ENCODE measurements at places on chromosomes 16 and 17. TPM values are rescaled to one million over a fixed set of nuclear protein-coding genes. Genes with fewer than 3 reads are reported as not detected.

The ITGAX gene
- total RNA-seq, result 0.21 TPM

The NUDT7 gene
- 2.8 TPM for total RNA-seq

The ARL5C gene
- not detected for total RNA-seq

The TP53TG3F gene
- total RNA-seq, result not detected

The FXR2 gene
- 67.4 TPM for total RNA-seq

The ITGAD gene
- not detected for total RNA-seq

The TBC1D3 gene
- not detected for total RNA-seq

The SPATA22 gene
- not detected for total RNA-seq

The PDILT gene
- not detected for total RNA-seq

The NIP7 gene
- 48.4 TPM for total RNA-seq

The TAC4 gene
- total RNA-seq, result not detected

The WSCD1 gene
- total RNA-seq, result not detected

The LGALS9B gene
- total RNA-seq, result not detected

The CIBAR2 gene
- not detected for total RNA-seq

The CEMP1 gene
- total RNA-seq, result 0.33 TPM

The USP6 gene
- total RNA-seq, result not detected

The ZNF75A gene
- total RNA-seq, result 25.7 TPM

The MT1M gene
- total RNA-seq, result not detected

The STXBP4 gene
- 11.7 TPM for total RNA-seq

The KRT25 gene
- total RNA-seq, result not detected

The ASPHD1 gene
- 14.7 TPM for total RNA-seq

The GRAP gene
- total RNA-seq, result not detected

The SCGB1C2 gene
- not detected for total RNA-seq

The PABPN1L gene
- not detected for total RNA-seq

The GUCY2D gene
- total RNA-seq, result not detected

The ADAP2 gene
- total RNA-seq, result 3.5 TPM

The TBC1D26 gene
- not detected for total RNA-seq

The KRTAP4-7 gene
- total RNA-seq, result not detected

The BCAR1 gene
- 69.3 TPM for total RNA-seq

The GNG13 gene
- not detected for total RNA-seq

The KRTAP17-1 gene
- not detected for total RNA-seq

The HBM gene
- total RNA-seq, result not detected

The IL34 gene
- total RNA-seq, result 42.7 TPM
